Activated CD8-positive, alpha-beta T cell treated with anti-CD3 and anti-CD28 coated beads, Interleukin-2, amount 10 ng/mL, durations not matched to agents 7 days and 5 days (primary cell): ENCODE measurements at places on chromosomes 6 and 20.

GRCh38 chr20:46327557-46327956 is 19.3 kb upstream of the CDH22 start:
- no peak overlapping the region for H3K27ac ChIP-seq
- no peaks in the 10 kb centered on the region for H3K36me3 ChIP-seq
- peaks cover 4% of the 10 kb centered on the region for H3K27me3 ChIP-seq
- H3K4me1 ChIP-seq = no peaks in the 10 kb centered on the region
- no peak overlapping the region for H3K4me3 ChIP-seq
- DNase-seq = no peak

GRCh38 chr6:6646859-6647258 is 58.3 kb downstream of the LY86 start:
- H3K27me3 ChIP-seq = no peaks in the 10 kb centered on the region
- no peak overlapping the region for H3K27ac ChIP-seq
- H3K36me3 ChIP-seq = peaks cover 16% of the 10 kb centered on the region
- DNase-seq = no peak

- DNase-seq = no peak
- peaks cover 61% of the 10 kb centered on the region for H3K4me1 ChIP-seq
- peak overlapping the region; percentile 74 for H3K27ac ChIP-seq
Measured at GRCh38 chr6:137815692-137816091, 51.4 kb upstream of the TNFAIP3 start.

GRCh38 chr6:36386495-36387439 is 702 bp downstream of the ETV7 start:
- peaks cover 2% of the 10 kb centered on the region for H3K36me3 ChIP-seq
- DNase-seq = peak; percentile 28
- H3K4me1 ChIP-seq = peaks cover 23% of the 10 kb centered on the region
- peak overlapping the region; percentile 68 for H3K27ac ChIP-seq
- H3K4me3 ChIP-seq = peak overlapping the region; percentile 79

- no peaks in the 10 kb centered on the region for H3K36me3 ChIP-seq
- no peak for DNase-seq
Measured at GRCh38 chr6:69617163-69617562, 179.6 kb downstream of the LMBRD1 start.

- peaks cover 3% of the 10 kb centered on the region for H3K27me3 ChIP-seq
- no peaks in the 10 kb centered on the region for H3K4me1 ChIP-seq
- DNase-seq = no peak
- H3K4me3 ChIP-seq = no peak overlapping the region
- H3K36me3 ChIP-seq = no peaks in the 10 kb centered on the region
Measured at GRCh38 chr6:139654888-139655782, 280.7 kb upstream of the CITED2 start.

- DNase-seq = no peak
- no peak overlapping the region for H3K27ac ChIP-seq
- H3K27me3 ChIP-seq = peaks cover 4% of the 10 kb centered on the region
Measured at GRCh38 chr6:43809417-43810305, 39.6 kb downstream of the VEGFA start.
